ENCODE measurements at places on chromosomes 11 and 22.

DNA sequence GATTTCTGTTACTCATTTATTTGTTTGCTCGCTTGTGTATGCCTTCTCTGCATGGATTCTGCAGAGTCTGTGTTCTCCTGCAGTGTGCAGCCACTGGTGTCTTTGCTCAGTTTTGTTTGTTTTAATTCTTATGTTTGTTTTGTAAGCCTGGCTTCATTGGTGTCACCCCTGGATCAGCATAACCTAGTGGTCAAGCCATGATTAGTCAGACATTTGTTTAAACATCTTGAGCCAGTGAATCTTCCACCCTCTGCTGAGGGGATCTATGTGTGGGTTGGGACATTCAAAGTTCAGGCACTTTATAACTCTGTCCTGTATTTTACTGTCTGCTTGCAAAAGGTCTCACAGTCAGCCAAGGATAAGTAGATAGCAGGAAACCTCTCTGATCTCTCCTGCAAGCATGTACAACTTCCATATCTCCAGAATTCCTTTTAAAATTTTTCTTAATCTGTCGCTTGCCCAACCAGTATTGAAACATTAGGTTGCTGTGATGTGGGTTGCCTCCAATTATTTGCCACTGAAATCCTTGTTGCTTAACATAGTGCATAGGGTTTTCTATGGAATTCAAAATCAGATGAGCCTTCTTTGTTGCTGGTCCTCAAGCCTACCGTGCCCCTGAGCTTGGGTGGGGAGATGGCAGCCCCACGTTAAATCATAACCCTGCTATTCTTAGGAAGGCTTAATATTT, 86.8 kb downstream of the KCNQ1OT1 start:
- DNase-seq: no peak

GRCh38 chr11:73795925-73796632, 8.4 kb downstream of the MRPL48 start:
- no peak for DNase-seq

GRCh38 chr22:25697181-25697664, 44.8 kb upstream of the MYO18B start:
- DNase-seq: no peak

DNA sequence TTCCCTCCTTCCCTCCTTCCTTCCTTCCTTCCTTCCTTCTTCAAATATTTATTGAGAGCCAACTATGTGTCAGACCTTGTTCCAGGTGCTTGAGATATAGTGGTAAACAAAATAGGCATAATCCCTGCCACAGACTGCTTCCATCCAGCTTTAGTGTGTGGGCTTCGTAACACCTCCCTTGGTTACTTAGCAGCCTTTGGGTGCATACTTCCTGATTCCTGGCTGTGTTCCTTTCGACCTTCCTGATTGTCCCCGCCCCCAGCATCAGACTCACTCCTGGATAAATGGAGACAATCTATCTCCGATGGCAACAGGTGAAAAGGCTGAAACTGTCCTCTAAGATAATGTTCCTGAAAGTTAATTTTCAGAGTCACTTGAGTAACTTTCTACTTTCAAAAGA, 13.5 kb downstream of the CCDC81 start:
- DNase-seq: no peak

GRCh38 chr22:21000207-21000986, 1.5 kb downstream of the THAP7 start:
- no peak for DNase-seq

- DNase-seq: no peak
These were observed 96.9 kb upstream of the PITPNB start for GRCh38 chr22:28015676-28016601.
